ENCODE measurements at places on chromosomes 11 and 22. TPM values are rescaled to one million over a fixed set of nuclear protein-coding genes. Genes with fewer than 3 reads are reported as not detected.

DNA sequence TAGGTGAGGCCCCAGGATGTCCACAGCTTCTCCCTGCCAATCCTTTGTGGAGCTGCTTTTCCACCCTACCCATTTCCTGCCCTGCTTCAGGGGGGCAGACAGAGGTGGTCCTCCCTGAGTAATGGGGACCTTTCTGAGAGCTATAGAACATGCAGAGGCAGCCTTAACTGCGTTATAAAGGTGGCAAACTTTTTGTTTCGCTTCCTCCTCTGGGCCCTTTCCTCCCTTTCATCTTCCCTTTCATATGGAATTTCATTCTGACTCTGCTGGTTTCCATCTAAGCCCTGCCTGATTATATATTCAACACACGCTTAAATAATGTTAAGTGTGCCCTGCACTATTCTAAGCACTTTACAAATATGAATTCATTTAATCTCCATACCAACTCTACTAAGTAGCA, 169.3 kb upstream of the E2F8 start:
- no peak for DNase-seq

DNA sequence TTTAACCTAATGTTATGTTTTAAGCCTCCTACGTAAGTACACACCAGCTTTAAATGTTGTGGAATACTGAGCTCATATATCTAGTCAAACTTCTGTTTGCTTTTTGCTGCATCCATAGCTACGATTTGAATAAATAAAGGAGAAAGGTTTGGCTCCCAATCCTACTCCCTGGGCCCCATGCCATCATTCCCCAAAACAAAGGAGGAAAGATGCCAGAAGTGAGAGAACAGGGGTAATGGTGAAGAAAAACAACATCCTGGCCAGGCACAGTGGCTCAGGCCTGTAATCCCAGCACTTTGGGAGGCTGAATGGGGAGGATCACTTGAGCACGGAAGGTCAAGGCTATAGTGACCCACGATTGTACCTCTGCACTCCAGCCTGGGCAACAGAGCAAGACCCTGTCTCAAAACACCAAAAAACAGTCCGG, 26.5 kb downstream of the SCGB1A1 start:
- DNase-seq, result peak; percentile 43

The MIOX gene
- not detected for total RNA-seq

DNA sequence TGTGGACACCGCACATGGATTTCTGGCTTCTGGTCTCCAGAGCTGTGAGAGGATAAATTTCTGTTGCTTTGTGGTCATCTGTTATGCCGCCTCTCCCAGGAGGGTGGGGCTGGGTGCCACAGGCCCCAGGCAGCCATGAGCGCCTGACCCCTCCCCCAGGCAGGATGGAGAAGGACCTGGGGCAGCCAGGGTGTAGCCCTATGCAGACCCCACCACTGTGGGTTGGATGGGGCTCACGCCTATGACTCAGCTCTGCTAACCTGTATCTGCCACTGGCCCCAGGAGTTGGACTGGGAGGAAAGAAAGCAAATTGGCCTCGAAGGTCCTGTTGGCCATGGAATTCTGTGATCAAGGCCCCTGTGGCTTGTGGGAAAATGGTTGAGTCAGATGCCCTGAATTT, 1351.1 kb downstream of the BRD1 start:
- DNase-seq, result no peak

DNA sequence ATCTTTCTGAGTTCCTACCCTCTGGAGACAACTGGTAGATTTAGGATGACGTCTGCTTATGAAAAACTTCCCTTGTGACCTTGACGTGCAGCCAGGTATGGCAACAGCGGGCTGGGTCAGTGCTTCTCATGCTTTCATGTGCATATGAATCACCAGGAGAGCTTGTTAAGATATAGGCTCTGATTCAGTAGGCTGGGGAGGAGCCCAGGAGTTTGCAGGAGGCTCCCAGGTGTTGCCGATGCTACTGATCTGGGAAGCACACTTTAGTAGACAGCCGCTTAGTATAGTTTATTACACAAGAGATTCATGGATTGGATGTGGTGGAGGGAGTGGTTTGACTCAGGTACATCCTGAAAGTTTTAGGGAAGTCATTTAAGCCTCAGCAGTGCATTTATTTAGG, 23.8 kb downstream of the DIXDC1 start:
- DNase-seq, result no peak

DNA sequence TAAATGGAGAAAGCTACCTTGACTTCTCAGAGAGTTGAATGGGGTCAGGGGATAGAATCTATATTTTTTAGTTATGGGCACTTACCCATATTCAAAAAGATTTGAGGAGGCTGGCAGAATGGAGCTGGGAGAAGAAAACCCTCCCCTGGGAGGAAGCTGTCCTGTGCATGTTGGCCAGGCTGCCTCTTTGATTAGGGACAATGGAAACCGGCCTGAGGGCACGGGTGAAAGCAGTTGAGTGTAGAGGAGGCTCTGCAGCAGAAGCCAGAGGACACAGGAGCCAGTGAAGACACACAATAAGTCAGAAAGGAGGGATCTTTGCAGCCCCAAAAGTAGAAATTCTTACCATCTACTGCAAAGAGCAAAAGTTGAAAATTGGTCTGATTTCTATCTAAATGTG, 66.6 kb upstream of the B3GAT1 start:
- DNase-seq, result no peak
